Type B pancreatic cell (in vitro differentiated cells): ENCODE measurements at places on chromosomes 12 and 14. TPM values are rescaled to one million over a fixed set of nuclear protein-coding genes. Genes with fewer than 3 reads are reported as not detected.

CCDC177 gene
- 0.21 and 3.4 TPM in 2 replicates for total RNA-seq

LRRK2 gene
- 0.75 and 1.4 TPM in 2 replicates for total RNA-seq

PTCSC3 gene
- not detected in 2 replicates for total RNA-seq

PLCZ1 gene
- total RNA-seq: not detected in 2 replicates

ERBB3 gene
- total RNA-seq: 76.5 and 176 TPM in 2 replicates

DNA sequence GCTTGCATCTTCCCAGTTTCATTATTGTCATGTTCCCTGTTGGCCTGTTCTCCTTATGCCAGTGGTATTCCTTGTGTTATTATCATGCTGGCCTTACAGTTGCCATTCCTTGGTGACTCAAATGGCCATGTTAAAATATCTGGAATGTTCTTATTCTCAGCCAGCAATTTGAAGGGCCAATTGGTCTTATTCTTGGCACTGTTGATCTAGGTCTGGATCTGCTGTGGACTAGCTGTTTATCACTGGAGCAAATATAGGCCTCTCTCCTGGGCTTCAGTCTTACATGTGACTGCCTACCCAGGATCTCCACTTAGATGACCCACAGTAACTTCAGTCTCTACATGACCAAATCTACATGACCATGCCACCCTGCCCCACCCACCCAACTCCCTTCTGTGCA is 5.4 kb downstream of the CIPC start:
- DNase-seq: no peak

GRCh38 chr12:68856510-68856909 is 48.5 kb downstream of the MDM2 start:
- DNase-seq: no peak

DNA sequence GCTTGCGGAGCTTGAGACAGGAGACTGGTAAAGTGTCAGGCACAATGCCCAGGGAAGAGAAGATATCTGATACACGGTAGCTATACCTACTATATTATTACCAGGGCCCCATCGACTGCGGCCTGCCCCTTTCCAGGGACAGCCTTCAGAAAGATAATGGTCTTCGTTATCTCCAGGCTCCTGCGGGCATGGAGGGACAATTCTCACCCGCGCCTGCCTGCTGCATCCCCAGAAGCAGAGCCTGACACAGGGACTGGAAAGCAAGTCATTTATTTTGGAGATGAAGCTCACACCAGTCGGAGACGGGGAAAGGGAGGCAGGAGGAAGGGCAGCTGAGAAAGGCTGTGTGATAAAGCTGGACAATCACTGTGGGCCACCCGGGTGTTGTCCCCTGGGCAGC is 67.9 kb upstream of the FAM222A start:
- no peak for DNase-seq

DNA sequence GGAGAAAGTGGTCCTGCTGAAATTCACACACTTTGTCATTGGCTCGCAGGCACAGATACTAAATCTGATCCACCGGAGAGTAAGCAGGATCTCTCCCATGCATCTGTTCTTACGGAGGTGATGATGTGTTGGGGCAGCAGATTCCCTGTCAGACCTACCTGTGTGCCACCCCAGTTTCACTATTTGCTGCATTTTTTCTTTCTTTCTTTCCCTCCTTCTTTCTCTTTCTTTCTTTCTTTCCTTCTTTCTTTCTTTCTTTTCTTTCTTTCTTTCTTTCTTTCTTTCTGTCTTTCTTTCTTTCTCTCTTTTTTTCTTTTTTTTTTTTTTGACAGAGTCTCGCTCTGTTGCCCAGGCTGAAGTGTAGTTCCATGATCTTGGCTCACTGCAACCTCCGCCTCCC is 37.4 kb downstream of the WSCD2 start:
- DNase-seq: no peak

DNA sequence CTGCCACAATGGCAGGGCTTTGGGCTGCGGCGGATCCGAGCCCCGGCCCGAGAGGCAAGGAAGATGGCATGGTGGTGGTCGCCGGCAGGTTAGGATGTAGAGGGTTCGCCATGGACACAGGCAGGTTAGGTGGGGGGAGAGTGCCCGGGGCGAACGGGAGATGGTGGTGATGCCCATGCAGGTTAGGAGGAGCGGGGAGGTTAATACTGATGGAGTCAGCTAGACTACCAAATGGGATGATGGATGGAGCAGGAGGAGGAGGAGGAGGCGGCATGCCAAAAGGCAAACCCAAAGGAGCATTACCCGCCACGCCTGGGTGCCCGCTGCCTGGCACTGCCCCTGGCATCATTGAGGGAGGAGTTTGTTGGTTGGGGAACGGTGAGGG is 6.2 kb downstream of the MYL6 start:
- no peak for DNase-seq

DNA sequence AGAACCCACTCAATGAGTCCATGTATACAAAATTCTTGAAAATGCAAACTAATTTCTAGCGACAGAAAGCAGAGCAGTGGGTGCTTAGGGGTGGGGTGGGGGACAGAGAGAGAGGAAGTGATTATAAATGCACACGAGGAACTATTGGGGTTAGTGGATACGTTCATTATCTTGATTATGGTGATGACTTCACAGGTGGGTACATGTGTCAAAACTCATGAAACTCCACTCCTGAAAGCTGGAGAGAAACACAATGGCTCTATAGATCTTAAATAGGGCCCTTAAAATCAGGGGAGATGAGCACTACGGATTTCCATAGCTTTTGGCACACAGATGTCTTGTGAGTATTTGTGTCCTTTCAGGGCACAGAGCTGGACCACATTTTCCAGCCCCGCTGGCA is 59.9 kb downstream of the STON2 start:
- DNase-seq: no peak

DNA sequence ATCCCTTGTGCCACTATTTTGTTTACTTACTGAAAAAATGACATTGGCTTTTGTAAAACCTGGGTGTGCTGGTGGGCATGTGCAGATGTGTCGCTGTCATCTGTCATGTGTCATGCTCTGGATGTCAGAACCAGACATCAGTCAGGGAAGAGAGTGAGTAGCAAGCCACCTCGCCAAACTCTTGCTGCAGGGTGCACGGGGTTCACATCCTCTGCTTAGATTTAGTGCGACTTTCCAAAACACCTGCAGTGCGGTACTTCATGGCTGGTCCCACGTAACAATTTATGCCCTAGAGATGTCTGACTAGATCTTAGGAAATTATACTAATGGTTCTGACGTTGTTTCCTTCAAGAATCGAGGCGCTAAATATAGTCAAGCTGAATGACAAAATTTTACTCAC is 106.7 kb downstream of the CRADD start:
- DNase-seq: no peak
